Glomerular endothelial cell (primary cell): ENCODE measurements at places on chromosomes 4 and X. TPM values are rescaled to one million over a fixed set of nuclear protein-coding genes. Genes with fewer than 3 reads are reported as not detected.

The SERTM2 gene
- total RNA-seq, result not detected in 2 replicates

DNA sequence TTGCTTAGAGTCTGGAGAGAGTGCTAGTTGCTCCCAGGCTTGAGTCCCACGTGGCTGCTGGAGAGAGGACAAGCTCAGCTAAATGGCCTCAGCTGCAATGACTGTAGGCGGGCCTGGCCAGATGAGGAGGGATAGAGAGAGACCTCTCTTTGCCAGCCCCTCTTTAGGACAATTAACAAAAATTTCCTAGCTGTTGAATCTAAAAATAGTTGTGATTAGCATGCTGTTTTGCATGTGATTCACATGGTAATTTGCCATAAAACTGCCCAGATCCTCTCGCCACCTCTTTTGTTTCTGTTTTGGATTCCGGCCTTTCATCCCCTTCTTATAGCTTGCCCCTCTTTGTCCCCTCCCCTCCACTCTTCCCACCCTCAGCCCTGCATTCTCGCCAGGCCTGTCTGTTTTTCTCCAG, 28.9 kb upstream of the PRPS1 start:
- DNase-seq, result no peak

DNA sequence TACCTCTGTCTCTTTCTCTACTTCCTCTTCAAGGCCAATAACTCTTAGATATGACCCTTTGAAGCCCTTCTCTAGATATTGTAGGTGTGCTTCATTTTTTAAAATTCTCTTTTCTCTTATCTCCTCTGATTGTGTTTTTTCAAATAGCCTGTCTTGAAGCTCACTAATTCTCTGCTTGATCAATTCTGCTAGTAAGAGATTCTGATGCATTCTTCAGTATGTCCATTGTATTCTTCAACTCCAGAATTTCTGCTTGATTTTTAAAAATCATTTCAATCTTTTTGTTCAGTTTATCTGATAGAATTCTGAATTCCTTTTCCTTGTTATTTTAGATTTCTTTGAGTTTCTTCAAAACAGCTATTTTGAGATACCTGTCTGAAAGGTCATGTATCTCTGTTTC, 47.9 kb downstream of the MCUB start:
- DNase-seq, result no peak

- DNase-seq, result no peak
Observed at GRCh38 chr4:80101792-80102116, 28.7 kb upstream of the ANTXR2 start.

DNA sequence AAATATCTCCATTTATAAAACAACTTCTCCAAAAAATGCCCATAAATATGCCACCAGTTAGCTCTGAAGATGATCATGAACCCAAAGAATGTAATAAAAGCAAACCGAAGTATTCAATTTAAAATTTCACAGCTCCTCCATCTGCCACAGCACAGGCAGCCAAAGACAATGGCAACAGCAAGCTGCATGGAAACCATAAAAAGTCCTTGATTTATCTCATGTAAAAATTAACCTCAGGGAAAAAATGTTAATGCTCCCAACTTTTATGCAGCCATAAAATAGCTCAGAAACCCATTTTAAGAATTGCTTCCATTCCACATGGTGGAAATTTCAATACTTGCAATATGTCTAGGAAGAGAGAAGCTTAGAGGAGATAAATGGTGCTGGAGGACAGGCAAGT, 132.3 kb upstream of the ARHGEF9 start:
- DNase-seq, result no peak

DNA sequence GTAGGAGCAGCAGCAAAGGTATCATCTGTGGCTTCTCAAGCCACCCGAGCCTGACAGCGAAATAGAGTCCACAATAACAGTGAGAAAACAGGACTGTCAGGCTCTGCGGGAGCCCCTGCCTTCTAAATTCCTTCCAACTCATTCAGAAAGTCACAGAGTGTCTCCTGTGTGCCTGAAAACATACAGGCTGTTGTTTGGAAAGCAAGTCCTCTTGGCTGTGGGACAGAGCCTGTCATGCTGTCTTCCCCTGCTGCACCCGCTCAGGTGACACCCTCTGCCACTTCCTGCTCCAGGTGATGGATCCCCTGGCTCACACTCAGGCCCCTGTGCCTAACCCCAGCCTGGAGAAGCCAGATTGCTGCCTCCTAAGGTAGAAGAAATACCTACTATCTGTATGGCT, 152.3 kb downstream of the RAB28 start:
- DNase-seq, result no peak

GRCh38 chr4:156293657-156294297, 340.1 kb upstream of the CTSO start:
- peak; percentile 54 for DNase-seq

- DNase-seq, result no peak
Observed at GRCh38 chr4:144356941-144357381, 216.4 kb upstream of the GYPA start.

- DNase-seq, result no peak
Observed at GRCh38 chr4:186554539-186554913, 841 bp downstream of the MTNR1A start.

GRCh38 chr4:125434136-125434535, 119.4 kb downstream of the FAT4 start:
- no peak for DNase-seq

GRCh38 chr4:144906181-144906925, 191.6 kb downstream of the ANAPC10 start:
- DNase-seq, result peak; percentile 12

DNA sequence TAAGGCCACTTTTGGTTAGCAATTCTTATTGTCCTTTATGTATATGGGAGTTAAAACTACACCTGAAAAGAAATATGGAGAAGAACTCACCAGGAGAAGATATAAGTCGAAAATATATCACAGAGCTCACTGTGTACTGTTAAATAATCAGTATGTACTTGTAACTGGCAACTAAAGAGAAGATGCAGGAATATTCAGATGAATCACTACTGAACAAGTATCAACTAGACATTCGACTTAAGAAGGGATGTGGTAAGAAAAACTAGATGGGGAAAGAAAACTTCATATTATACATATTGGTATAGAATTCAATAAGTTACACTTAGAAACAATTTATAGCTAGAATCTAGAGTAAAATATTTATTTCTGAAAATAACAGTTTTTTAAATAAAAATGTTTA, 230.0 kb downstream of the CAMK2D start:
- DNase-seq, result no peak

- no peak for DNase-seq
Observed at GRCh38 chrX:132470831-132471230, 18.0 kb downstream of the MBNL3 start.

DNA sequence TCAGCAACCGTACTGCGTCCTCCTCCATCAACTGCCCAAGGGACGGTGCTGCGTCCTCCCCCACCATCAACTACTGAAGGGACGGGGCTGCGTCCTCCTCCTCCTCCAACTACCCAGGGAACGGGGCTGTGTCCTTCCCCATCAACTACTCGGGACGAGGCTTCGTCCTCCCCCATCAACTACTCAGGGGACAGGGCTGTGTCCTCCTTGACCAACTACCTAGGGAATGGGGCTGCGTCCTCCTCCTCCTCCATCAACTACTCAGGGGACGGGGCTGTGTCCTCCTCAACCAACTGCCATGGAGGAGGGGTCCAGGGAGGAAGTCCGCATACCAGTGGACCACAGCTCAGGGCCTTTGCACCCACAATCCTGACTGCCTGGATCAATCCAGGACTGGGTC, 24.4 kb downstream of the PPP2R3B start:
- no peak for DNase-seq

DNA sequence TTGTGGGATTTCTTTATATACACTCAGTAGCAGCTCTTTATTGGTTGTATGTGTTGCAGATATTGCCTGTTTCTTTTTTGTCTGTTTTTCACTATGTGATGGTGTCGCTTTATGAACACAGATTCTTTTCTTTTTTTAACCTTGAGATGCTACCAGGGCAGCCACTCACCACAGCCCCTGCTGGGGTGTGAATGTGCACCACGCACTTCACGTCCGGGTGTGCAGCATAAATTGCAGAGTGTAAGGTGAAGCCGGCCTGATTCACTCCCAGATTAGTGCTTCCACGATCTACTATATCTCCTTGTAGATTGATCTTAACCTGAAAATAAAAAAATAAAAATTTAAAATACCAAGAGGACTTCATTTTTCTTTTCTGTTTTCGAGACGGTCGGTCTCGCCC, 71.4 kb downstream of the FAM193A start:
- no peak for DNase-seq

DNA sequence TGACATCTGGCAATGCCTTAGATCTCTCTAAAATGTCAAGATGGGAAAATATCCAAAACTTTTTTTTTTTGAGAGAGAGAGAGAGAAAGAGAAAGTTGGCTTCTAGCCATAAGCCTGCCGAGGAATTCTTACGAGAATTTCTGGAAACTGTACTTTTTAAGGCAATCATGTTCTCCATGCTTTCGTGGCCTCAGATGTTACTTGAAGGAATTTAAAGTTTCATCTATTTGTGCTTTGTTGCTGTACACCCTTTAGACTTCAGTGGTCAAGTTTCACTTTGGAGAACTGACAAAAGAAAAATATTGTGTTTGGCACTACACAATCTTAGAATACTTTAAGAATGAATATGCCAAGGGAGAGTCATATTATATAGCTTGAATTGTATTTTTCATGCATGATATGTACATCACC, 53.9 kb downstream of the FAT4 start:
- peak; percentile 54 for DNase-seq

DNA sequence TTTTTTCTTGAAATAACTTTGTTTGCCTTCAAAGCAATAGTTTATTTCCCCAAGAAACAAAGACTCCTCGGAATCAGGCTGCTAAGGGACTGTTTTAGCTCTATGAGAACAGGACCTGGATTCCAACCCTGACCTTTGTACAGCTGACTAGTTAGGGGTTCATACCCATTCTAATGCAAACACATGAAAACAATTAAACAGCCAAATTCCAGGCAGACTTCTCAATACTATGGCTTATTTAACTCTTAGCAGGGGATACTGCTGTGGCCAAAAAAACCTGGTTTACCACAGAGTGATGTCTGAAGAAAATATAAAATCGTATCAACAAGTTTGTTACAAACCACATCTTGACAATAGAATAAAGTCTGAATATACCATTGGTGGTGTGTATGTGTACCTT, 129.6 kb upstream of the INTU start:
- DNase-seq, result no peak

GRCh38 chr4:141133146-141133998, at the start of gene RNF150:
RNF150 (minus strand) TSS chr4:141133469.
- peak; percentile 39 for DNase-seq
